Renal cortical epithelial cell (primary cell): ENCODE measurements at places on chromosomes 2 and 18. TPM values are rescaled to one million over a fixed set of nuclear protein-coding genes. Genes with fewer than 3 reads are reported as not detected.

Gene SCYGR6
- not detected in 2 replicates for total RNA-seq

Gene TIA1
- total RNA-seq: 35.8 and 154 TPM in 2 replicates

Gene CIB4
- total RNA-seq: not detected in 2 replicates

Gene SAG
- total RNA-seq: not detected in 2 replicates

Gene NTSR2
- total RNA-seq: not detected in 2 replicates

Gene ALPG
- not detected in 2 replicates for total RNA-seq

Gene TNS1
- total RNA-seq: 36.1 and 206 TPM in 2 replicates

Gene C1GALT1C1L
- 1.2 and 2.5 TPM in 2 replicates for total RNA-seq

GRCh38 chr2:175366815-175367214 is 185.3 kb upstream of the ATP5MC3 start:
- peak; percentile 39 for DNase-seq

DNA sequence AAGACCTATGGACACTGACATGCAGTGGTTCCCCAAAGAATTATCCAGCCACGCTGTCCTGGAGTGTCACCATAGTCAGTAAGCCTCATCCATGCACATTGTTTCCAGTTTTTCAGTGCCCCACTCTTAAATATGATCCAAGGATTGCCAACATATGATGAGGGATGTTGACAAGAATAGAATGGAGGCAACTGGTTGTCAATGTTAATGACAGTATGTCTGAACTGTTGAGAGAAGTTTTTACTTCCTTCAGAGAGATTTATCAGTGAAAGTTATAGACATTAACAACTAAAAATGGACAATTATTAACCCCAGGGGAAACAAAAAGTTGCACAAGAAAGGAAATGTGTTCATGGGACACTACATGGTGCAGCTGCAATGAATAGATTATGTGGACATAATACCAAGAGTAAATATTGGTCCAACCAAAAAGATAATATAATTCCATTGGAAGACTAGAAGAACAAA is 69.9 kb downstream of the CYP26B1 start:
- DNase-seq: no peak

GRCh38 chr2:207683879-207684627 is 27.4 kb upstream of the CCNYL1 start:
- DNase-seq: peak; percentile 94

DNA sequence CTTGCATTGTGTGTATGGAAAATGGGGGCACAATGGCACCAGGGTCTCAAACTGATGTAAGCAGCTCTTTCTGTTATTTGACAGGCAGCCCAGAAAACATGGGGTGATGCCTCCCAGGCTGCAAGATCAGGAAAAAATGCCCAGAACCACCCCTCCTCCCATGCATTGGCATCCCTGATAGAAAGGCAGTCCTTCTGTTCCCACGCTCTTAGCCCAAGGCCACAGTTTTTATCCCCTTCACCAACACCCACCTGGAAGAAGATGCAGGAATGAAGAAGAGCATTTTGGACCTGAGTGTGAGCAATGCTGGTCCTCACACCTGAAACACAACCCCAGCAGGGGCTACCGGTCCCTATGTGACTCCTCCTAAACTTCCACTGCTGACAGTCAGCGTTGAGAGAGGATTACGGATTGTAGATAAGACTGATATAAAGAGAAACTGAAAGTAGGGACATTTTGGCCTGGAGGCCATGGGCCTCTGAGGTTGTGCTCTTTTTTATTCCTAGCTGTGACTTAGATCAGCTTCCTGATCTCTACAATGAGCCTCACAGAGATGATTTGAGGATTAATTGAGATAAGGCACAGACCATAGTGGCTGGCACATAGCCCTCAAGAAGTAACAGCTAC is 386.0 kb upstream of the ATP5MC3 start:
- no peak for DNase-seq

DNA sequence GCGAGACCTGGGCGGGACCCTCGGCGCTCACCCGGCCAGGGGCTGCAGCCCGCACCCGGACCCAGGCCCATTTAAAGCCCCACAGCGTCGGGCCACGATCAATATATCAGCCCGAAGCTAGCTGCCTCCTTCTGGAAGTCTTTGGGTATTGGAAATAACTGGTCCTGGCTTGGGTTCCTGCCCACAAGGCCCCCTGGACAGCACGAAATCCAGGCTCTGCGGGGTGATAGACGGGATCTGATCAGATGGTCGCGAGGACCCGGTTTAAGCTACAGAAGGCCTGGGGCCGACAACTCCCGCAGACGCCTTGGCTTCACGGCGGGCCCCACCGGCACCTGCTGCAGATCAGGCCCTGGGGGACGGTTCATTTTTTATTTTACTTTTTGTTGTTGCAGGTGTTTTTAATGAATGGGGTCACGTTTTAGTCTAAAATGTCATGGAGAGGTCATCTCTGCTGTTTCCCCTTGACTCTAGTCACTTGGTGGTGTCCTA is 362 bp upstream of the PSTPIP2 start:
- no peak for DNase-seq

GRCh38 chr18:44558767-44559166 is 121.9 kb upstream of the SETBP1 start:
- DNase-seq: no peak

GRCh38 chr18:23816021-23816420 is 126.8 kb downstream of the LAMA3 start:
- no peak for DNase-seq

- DNase-seq: no peak
Measured at GRCh38 chr2:100041946-100042345, 100.4 kb downstream of the AFF3 start.

DNA sequence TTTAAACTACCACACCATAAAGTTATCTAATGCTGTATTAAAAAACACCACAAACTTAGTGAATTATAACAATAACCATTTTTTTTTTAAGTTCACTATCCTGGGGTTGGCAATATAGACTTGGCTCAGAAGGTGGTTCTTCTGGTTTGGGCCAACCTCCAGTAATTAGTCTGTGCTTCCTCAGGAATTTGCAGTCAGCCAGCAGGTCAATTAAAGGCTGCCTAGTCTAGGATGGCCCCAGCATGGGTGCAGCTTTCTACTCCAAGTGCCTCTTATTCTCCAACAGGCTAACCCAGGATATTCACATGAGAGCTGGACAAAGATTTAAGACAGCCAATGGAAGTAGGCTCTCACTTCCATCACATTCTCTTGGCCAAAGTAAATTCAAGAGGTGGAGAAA is 379.1 kb upstream of the FIGN start:
- DNase-seq: peak; percentile 6

- no peak for DNase-seq
Measured at GRCh38 chr2:4553241-4553640, 849.9 kb downstream of the DCDC2C start.

GRCh38 chr18:36394486-36394885 is 97.0 kb downstream of the FHOD3 start:
- DNase-seq: no peak

DNA sequence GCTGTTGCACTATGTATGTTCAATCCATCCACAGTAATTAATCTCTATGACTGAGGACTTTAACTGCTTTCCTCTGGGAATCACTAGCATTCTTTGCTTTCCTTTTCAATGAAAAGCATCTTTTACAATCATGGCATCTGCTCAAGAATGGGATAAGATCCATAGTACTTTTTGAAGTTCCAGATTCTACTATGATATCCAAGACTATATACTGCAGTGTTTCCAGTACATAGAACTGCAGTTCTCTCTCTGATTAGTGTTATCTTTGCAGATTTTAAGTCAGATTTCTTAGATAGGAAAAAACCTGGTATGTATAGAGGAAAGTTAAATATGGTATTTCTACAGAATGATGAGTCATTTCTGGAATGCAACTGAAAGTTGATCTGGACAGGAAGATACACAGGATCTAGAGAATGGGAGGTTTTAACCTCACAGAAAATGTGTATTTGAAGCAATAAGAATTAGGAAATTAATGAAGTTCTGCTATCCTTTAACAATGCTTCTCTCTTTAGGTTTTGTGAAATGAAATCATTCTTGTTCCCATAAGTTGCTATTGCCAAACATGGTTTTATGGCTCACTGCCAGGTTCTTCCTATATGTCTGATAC is 670.7 kb downstream of the ERBB4 start:
- peak; percentile 16 for DNase-seq

DNA sequence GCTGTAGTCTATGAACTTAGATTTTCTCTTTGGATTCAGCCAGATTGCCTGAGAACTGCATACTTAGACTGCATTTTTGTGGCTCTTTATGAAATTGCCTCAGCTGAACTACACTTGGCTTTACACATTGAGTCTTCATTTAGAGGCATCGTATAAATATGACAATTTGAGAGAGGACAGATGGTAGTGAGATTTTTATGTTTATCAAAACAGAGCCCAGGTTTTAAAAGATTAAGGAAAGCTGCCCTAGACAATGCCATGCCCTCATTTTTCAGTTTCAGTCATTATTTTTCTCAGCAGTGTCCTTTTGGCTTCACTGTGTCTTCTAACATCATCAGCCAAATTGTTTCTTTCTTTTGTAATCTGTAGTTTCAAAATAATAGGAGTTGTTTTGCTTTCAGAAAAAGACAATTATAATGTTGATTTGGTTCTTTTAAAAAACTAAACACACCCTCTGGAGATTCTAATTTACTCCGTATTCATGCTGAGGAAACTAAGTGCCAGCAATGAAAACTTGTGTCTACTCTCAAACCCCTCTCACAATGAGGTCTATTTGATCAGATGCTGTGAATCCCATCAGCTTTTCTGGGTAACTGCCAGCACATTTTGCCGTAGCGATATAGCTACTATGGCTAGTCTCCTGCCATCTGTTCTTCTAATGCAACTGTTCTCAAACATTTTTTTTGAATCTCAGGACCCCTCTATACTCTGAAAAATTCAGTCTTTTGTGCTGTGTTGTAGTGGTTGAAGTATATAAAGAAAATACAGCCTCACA is 46.2 kb downstream of the TWSG1 start:
- no peak for DNase-seq

DNA sequence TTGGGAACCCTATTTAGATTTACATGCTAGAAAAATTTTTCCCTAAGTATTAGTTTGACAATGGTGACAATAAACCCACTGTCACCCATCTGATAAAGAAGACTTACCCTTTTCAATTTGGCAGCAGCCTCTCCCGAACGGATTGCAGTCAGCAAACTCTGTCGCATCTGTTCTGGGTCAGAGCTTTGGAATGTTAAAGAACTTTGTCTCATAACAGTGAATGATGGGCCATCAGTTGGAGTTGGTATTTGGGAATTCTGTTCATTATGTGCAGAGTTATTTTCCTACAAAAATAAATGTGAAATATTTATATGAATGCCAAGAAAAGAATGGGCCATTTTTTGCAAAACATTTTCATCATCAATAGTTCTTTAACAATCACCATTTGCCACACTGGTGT is 70.8 kb upstream of the GRB14 start:
- no peak for DNase-seq

GRCh38 chr2:178895872-178896271 is 88.6 kb upstream of the TTN start:
- no peak for DNase-seq

- no peak for DNase-seq
Measured at GRCh38 chr2:120064664-120065063, 51.8 kb downstream of the EPB41L5 start.

DNA sequence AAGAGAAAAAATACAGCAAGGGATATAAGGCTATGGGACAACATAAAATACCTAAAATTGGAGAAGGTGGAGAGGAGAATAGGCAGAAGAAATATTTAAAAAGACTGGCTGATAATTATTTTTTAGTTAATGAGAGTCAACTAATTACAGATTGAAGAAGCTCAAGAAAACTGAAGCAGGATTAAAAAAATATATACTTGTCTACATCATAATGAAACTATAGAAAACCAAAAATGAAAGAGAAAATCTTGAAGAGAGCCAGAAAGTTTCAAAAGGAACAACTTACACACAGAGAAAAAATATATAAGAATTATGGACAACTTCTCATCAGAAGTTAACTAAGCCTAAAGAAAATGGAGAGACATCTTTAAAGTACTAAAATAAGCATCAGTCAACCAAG is 62.9 kb upstream of the APCDD1 start:
- DNase-seq: no peak

DNA sequence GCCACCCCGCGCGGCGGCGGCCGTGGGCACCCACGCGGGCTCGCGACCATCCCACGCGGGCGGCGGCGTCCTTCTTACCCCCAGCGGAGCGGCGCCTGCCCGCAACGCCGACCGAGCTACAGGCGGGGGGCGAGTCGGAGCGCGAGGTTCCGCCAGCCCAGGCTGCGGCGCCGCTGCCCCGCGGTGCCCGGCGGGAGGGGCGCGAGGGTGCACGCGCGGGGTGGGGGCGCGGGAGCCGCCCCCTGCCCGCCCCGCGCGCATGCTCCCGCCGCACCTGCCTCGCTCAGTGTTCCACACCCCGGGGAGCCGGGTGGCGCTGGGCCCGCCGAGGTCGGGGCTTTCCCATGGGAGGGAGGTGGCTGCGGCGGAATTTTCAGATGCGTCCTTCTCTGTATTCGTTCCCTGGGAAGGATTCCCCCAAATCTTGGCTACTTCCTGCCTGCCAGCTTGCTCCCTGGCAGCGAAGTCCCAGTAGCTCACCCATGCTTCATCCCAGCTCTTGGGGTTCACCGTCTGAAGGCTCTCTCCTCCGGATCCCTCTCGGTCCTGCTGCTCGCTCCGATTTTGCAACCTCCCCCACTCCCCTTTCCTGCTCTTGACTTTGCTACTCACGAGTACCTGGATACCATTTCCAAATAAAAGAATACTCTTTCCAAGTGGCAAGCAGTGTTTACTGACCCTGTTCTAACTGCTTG is at the start of gene L3MBTL4:
L3MBTL4 (minus strand) TSS at position 189 of the 695 bp plus-strand sequence. CDS start 103,286 bp downstream, outside the sequence.
- DNase-seq: no peak

- no peak for DNase-seq
Measured at GRCh38 chr2:55780697-55781096, 87.1 kb upstream of the PNPT1 start.

GRCh38 chr2:156321243-156321904 is 11.1 kb downstream of the NR4A2 start:
- DNase-seq: no peak

GRCh38 chr2:174969091-174969734 is 36.0 kb downstream of the CHN1 start:
- DNase-seq: no peak

DNA sequence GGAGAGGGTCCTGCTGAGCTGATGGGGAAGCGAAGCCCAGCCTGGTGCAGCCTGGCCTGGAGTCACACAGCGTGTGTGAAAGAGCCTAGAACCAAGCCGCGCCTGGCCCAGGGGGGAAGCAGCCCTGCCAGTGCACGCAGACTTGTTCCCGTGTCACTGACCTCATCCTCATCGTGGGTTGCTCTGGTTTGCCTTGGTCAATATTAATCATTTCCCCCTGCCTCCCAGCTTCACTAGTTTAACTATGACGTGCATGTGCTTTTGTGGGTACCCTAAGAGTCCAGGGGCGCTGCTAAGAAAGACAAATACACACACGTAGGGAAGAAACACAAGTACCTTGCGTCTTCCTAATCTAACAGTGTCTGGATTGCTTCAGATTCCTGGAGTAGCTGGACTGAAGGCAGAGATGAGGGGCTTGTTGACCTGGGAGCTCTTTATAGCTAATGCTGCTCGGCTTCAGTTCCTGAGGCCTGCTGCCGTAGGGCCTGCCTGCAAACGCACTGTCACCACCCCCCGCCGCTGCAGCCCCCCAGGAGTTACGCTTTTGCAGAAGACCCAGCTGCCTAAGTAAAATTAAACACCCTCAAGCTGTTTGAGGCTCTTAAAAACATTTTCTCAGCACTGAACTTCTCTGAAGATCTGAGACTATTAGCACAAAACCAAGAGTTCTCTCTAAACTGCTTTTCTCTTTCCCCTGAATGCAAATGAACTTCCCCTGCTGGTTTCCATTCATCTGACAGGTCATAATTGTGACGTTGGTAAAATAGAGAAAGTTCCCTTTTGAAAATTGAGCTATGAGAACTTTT is 159.2 kb downstream of the FAM210A start:
- no peak for DNase-seq
